ENCODE measurements at places on chromosomes 11 and 22.

- DNase-seq: no peak
These were observed 531.9 kb upstream of the ISX start for GRCh38 chr22:34534101-34534500.

DNA sequence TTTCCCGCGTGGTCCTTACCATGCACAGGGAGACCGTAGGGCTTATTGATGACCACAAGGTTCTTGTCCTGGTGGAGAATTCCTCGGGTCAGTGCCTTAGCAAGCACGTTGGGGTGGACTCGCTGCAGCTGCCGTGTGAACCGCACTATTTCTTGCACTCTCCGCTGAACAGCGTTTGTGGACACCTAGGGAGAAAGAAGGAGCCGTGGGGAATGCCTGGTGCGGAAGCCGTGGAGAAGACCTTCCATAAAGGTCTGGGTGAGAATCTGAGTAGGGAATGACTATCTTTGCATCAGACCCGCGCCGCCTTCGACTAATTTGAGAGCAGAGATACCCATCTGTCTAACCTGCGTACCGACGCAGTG is 597 bp downstream of the RPUSD4 start:
- peak; percentile 8 for DNase-seq

DNA sequence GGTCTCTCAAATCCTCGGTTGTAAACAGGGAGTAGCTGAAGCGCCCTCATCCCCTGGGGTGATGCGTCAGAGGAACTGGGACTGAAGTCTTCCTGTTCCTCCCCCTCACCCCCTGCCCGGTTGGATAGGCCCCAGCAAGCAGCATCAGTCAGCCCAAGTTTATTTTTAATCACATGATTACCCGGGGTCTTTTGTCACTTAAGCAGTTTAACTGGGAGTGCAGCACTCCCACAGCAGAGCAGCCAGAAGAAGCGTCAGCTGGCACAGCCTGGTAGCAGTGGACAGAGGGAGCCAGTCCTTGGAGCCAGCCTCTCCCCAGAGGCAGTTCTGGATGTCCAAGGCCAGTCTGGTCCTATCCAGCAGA is 342.1 kb downstream of the CTTN start:
- DNase-seq: no peak

GRCh38 chr11:110832539-110832938 is 120.3 kb upstream of the ARHGAP20 start:
- DNase-seq: no peak

DNA sequence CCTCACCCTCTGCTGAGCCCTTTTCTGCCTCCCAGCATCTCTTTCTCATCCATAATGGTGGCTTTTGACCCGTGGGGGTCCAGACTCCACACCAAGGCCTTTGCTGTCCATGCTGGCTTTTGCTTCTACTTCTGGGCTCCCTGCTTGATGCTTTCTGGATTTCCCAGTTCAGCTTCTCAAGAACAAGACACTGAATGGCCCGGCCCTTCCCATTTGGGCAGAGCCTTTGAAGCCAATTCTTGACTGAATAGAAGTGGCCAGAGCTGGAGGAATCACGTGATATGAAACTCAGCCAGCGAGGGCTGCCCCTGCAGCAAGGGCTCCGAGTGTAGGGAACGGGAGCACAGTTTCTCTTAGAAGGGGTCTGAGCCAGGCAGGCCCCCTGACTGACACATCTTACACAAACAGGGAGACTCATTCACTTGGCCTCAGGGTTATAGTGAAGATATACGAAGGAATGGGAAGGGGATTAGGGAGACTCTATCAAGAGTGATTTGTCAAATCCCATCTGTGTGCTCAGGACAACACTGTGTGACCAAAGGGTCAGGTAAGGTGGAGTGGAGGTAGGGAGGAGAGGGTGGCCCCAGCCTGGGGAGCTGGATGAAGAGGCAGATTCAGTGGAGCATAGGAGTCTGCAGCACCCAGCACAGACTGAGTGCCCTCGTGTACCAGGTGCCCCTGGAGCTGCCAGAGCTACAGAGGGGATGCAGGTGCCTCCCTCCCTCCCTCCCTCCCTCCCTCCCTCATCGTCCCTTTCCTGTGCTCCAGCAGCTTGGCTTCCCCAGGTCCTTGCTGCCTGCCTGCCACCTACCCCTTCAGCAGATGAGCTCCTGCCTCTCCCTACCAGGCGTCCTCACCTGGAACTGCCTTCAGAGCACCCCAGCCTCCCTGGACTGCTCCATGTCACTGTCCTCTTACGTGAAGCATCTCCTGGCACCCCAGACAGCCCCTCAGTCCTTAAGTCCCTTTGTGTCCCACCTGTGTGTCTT is 106.0 kb downstream of the TRIM29 start:
- DNase-seq: no peak
